Prostate gland (tissue), 2 donors: ENCODE measurements at places on chromosomes 4 and X.

DNA sequence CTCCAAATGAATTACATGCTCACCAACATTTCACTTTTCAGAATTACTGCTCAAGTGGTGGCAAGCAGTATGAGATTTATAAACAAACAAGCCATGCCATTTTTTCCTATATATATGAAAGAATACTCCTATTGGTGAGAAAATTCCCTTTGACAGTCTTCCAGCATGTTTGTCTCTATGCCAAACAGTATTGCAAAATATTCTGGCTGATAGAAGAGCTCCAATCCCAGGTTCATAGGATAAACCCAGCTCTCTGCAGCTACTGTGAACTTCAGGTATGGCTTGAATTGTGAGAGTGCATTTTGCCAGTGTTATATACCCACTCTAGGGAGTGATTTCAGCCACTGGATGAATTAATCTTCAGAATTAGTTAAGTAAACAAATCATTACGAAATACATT lies 108.8 kb downstream of the MAGEC2 start:
- no peak overlapping the region for H3K27ac ChIP-seq
- no peaks in the 10 kb centered on the region for H3K4me1 ChIP-seq
- no peaks in the 10 kb centered on the region for H3K27me3 ChIP-seq
- H3K36me3 ChIP-seq = no peaks in the 10 kb centered on the region
- DNase-seq = no peak

- DNase-seq = no peak
- no peaks in the 10 kb centered on the region for H3K4me1 ChIP-seq
- H3K27ac ChIP-seq = no peak overlapping the region
- no peaks in the 10 kb centered on the region for H3K27me3 ChIP-seq
- H3K36me3 ChIP-seq = no peaks in the 10 kb centered on the region
Measured at GRCh38 chr4:125725957-125726525, 411.3 kb downstream of the FAT4 start.

- no peaks in the 10 kb centered on the region for H3K27me3 ChIP-seq
- H3K27ac ChIP-seq = no peak overlapping the region
- H3K36me3 ChIP-seq = no peaks in the 10 kb centered on the region
Measured at GRCh38 chrX:7596822-7597221, 246.1 kb upstream of the VCX start.

- no peaks in the 10 kb centered on the region for H3K36me3 ChIP-seq
- DNase-seq = no peak
- no peaks in the 10 kb centered on the region for H3K4me1 ChIP-seq
- no peak overlapping the region for H3K27ac ChIP-seq
- H3K4me3 ChIP-seq = no peak overlapping the region
Measured at GRCh38 chr4:16853640-16854039, 44.8 kb downstream of the LDB2 start.

DNA sequence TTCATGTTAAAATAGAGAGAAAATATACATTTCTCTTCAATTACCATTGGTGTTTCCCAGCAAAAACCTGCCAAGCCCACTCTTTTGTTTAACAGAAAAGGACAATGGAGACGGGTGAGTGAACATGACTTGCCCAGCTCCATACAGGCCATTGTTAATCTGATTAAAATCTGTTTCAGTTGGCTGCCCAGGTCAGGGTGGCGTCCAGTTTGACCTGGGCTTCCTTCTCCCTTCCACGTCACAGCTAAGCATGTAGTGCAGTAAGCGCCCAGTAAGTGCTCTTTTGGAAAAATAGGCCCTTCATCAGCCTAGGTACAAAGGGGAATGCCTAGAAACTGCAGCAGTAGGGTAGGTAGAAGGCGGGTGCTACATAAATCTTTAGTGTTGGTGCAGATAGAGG lies 1.5 kb upstream of the PORCN start:
- no peak for DNase-seq
- no peak overlapping the region for H3K4me3 ChIP-seq
- H3K4me1 ChIP-seq = no peaks in the 10 kb centered on the region
- no peak overlapping the region for H3K27ac ChIP-seq
- H3K27me3 ChIP-seq = no peaks in the 10 kb centered on the region

DNA sequence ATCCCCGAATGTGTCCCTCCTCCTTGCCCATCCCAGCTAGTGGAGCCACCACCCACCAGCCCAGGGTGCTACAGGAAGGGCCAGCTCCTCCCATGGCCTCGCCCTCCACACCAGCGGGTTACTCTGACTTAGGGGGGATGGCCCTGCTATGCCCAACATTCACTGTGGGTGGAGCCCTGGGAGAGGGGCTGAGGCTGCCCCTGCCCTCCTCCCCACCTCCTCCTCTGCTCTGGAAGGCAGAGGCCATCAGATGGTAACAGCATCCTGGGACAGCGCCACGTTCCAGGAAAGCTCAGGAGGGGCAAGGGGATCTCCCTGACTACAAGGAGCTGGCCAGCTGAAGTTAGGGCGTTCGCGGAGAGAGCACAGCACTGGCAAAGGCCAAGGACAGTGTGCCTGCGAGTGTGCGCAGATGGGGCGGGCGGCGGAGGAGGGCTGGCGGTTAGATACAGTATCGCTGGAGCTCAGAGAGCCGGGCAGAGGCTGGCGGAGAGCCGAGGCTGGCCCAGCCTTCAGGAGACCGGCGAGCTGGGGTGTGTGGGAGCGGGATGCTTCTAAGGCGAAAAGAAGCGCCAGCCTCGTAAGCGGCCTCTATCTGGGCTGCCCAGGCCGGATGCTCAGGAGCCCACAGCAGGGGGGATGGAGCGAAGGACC lies 1.5 kb downstream of the JAKMIP1 start:
- H3K27me3 ChIP-seq = peaks cover 4% of the 10 kb centered on the region
- no peak for DNase-seq
- H3K27ac ChIP-seq = no peak overlapping the region
- H3K4me1 ChIP-seq = no peaks in the 10 kb centered on the region
- H3K36me3 ChIP-seq = no peaks in the 10 kb centered on the region

GRCh38 chrX:16958356-16958755 lies 11.9 kb downstream of the REPS2 start:
- no peak overlapping the region for H3K27ac ChIP-seq
- H3K4me1 ChIP-seq = no peaks in the 10 kb centered on the region
- no peak overlapping the region for H3K4me3 ChIP-seq
- no peaks in the 10 kb centered on the region for H3K36me3 ChIP-seq
- H3K27me3 ChIP-seq = no peaks in the 10 kb centered on the region
- no peak for DNase-seq

DNA sequence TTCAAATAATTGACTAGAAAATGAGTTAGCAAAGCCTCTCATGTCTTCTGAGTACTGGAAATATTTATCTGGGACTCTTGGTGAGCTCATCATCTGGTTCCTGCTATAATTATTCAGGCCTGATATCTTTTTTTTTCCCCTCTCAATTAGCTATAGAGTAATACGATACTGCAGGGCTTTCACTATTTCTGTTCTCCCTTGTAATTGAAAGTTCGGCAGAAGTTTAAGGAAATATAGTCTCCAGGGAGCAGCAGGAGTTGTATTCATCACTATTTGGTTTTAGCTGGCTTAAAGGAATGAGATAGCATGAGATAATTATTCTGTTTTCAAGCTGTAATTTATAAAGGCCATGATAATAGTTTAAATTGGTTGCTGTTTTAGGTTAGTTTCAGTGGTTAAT lies 378.6 kb upstream of the EPHA5 start:
- no peak overlapping the region for H3K27ac ChIP-seq
- no peaks in the 10 kb centered on the region for H3K27me3 ChIP-seq
- H3K36me3 ChIP-seq = no peaks in the 10 kb centered on the region
- H3K4me1 ChIP-seq = no peaks in the 10 kb centered on the region
- no peak overlapping the region for H3K4me3 ChIP-seq

- no peaks in the 10 kb centered on the region for H3K36me3 ChIP-seq
- no peaks in the 10 kb centered on the region for H3K27me3 ChIP-seq
- H3K4me3 ChIP-seq = no peak overlapping the region
- no peaks in the 10 kb centered on the region for H3K4me1 ChIP-seq
- DNase-seq = no peak
- H3K27ac ChIP-seq = no peak overlapping the region
Measured at GRCh38 chr4:16089156-16089555, 5.3 kb upstream of the PROM1 start.

- no peak overlapping the region for H3K4me3 ChIP-seq
- no peaks in the 10 kb centered on the region for H3K27me3 ChIP-seq
- peak overlapping the region; percentile 59 for H3K27ac ChIP-seq
- H3K36me3 ChIP-seq = no peaks in the 10 kb centered on the region
Measured at GRCh38 chr4:76704133-76704881, 193.6 kb downstream of the SOWAHB start.

DNA sequence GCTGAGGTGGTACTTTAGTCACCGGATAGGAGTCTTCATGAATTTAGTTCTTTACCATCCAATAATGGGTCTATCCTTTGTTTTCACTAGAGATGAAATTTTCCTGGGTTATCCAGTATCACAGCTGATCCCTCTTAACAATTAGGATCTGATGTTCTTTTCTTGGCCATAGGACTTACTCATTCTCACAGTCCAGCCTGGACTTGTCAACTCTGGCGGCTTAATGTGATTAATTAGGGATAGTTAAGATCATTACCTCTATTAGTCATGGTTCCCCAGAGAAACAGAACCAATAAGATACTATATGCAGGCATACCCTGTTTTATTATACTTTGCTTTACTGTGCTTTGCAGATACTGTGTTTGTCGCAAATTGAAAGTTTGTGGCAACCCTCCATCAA lies 272.7 kb upstream of the FAT4 start:
- no peaks in the 10 kb centered on the region for H3K36me3 ChIP-seq
- no peak overlapping the region for H3K4me3 ChIP-seq
- H3K27me3 ChIP-seq = no peaks in the 10 kb centered on the region
- H3K27ac ChIP-seq = no peak overlapping the region
- no peaks in the 10 kb centered on the region for H3K4me1 ChIP-seq

DNA sequence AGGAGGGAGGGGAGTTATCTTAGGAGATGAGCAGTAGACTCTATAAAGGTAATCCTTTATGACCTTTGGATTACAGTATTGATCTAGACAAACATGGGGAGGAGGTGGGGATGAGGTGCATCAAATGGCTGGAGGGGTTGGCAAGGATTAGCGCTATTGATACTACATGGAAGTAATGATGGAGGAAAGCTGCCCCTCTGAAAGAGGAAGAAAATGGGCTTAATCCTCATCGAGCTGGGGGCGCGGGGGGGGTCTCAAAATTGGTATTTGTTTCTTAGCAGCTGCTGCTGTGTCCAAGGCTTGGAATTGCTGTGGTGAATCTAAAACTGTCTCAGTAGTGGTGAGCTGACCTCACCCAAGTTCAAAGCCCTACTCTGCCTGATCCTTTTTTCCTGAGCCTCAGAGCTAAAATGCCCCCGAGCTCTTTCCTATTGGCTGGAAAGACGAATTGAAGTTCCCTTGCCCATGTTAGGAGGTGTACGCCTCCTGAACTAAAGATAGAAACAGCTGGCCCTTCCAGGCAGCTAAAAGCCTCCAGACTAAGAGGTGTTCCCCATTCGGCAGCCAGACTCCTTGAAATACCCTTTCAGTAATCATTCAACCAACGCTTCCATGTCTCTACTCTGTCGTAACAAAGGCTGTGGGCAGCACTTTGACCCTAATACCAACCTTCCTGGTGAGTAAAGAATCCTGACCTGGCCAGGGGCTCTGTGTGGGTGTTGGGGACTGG lies at the start of gene ITGB1BP2:
TSS of gene ITGB1BP2 (plus strand) at position 556 of the 730 bp plus-strand sequence. CDS start at position 613, 57 bp downstream.
- H3K27ac ChIP-seq = no peak within 1 kb of the TSS
- H3K27me3 ChIP-seq = no peaks in the 10 kb centered on the region
- H3K4me1 ChIP-seq = no peaks in the 10 kb centered on the region
- no peak for DNase-seq
- H3K4me3 ChIP-seq = no peak within 1 kb of the TSS

DNA sequence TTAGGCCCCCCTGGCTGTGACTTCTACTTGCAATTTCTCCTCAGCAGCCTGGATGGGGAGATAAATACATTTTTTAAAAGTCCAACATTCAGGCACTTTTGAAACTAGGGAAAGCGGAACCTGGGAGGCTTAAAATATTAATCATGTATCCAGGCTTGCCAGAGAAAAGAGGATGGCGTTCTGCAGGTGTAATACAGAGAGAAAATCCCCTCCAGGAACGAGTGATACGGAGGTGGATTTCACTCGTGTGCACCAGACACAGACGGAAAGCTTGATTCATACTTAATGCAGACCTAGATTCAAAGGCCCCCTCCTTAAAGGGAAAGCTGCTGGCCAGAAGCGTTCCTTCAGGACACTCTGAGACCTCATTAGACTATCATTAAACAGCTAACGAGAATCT lies 354.0 kb upstream of the BOD1L1 start:
- no peaks in the 10 kb centered on the region for H3K36me3 ChIP-seq
- H3K27ac ChIP-seq = no peak overlapping the region
- no peaks in the 10 kb centered on the region for H3K27me3 ChIP-seq

- H3K4me1 ChIP-seq = no peaks in the 10 kb centered on the region
- no peaks in the 10 kb centered on the region for H3K36me3 ChIP-seq
Measured at GRCh38 chr4:61500883-61501282, 300.8 kb downstream of the ADGRL3 start.

DNA sequence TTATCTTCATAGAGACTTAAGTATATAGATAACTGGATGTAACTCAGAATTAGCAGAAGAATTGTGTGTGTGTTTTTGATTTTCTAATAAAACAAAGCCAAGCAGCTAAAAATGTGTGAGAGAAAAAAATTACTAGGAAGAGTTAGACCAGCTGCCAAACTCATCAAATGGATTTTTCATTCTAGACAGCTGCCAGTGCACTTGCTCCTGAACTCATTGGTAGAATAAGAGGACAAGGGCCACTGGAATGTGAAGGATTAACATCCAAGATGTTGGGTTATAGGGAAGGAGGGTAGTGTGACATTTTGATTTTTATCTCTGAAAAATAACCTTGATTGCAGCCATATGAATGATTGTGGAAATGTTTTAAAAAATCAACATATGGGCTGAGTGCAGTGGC lies 49.7 kb downstream of the EGF start:
- no peaks in the 10 kb centered on the region for H3K4me1 ChIP-seq
- H3K27me3 ChIP-seq = no peaks in the 10 kb centered on the region
- no peak overlapping the region for H3K27ac ChIP-seq
- no peak overlapping the region for H3K4me3 ChIP-seq
- DNase-seq = no peak
